Ascending aorta (tissue), 2 donors: ENCODE measurements at places on chromosomes 3 and 15.

DNA sequence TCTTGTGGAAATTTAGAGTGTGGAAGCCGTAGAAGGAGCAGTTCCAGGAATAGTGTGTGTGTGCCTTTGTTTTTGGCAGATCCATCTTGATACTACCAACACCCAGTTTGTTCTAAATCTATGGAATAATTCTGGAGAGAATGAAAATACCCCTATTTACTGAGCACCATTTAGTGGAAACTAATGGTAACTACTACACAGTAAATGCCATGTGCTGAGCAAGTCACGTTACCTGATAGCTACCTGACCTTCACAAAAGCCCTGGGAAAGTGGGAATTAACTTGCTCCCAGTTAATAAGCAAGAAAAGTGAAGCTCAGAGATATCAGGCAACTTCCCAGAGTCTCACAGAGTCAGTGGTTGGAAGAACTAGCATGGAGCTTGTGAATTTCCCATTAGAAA is 137.7 kb downstream of the ARPP21 start:
- no peak overlapping the region for H3K27ac ChIP-seq
- no peak overlapping the region for H3K4me3 ChIP-seq
- DNase-seq: no peak
- no peaks in the 10 kb centered on the region for H3K27me3 ChIP-seq
- H3K4me1 ChIP-seq: no peaks in the 10 kb centered on the region

GRCh38 chr15:58873267-58873666 is 60.2 kb downstream of the SLTM start:
- H3K27ac ChIP-seq: no peak overlapping the region
- no peaks in the 10 kb centered on the region for H3K27me3 ChIP-seq

DNA sequence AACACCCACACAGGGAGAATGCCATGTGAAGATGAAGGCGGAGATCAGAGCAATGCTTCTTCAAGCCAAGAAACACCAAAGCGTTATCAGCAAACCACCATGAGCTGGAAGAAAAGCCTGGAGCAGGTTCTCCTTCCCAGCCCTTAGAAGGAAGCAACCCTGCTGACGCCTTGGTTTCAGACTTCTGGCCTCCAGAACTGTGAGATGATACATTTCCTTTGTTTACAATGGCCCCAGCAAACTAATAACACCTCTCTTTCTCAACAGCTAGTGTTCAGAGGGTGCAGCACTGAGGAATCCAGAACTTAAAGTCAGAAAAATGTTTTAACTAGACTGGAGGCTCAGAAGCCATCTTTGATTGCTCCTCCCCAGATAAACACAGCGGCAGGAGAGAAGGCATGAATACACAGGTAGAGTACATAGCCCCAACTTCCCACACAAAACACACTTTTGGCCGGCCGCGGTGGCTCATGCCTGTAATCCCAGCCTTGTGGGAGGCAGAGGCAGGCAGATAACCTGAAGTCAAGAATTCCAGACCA is 132.4 kb upstream of the LPP start:
- no peak overlapping the region for H3K4me3 ChIP-seq
- no peaks in the 10 kb centered on the region for H3K27me3 ChIP-seq
- H3K36me3 ChIP-seq: no peaks in the 10 kb centered on the region
- no peak for DNase-seq

DNA sequence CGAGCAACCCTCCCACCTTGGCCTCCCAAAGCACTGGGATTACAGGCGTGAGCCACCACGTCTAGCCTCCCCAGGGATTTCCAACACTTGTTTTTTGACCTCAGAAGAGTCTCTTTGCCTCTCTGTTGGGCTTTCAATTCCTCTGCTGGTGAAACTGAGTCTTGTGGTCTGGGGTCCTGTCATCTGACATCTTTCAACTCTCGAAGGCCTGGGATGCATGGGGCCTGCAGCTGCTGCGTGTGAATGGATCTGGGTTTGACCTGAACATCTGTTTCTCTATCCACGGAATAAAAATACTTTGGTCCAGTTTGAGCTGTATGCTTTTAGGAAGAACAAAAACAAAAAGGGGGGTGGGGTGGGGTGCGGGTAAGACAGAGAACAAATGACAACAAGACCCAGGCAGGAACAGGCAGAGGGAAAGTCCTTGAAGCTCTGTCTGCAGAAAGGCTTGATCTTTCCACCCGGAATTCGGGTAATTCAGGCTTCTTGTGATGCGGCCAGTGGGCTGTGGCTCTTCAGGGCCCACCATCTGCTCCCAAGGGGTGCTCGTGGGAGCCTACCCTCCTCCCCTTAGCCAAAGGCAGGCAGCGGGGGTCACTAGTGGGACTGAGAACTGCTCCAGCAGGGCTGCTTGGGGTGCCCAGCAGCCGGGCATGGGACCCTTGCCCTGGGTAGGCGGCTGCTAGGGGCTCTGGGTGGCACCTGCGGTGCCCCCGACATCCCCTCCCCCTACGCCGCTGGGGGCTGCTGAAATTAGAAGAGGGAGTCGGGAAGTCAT is 71.5 kb downstream of the SLC12A8 start:
- DNase-seq: no peak
- peak overlapping the region; percentile 20 for H3K4me3 ChIP-seq
- peak overlapping the region; percentile 64 for H3K27ac ChIP-seq
- H3K36me3 ChIP-seq: no peaks in the 10 kb centered on the region
- peaks cover 33% of the 10 kb centered on the region for H3K4me1 ChIP-seq

DNA sequence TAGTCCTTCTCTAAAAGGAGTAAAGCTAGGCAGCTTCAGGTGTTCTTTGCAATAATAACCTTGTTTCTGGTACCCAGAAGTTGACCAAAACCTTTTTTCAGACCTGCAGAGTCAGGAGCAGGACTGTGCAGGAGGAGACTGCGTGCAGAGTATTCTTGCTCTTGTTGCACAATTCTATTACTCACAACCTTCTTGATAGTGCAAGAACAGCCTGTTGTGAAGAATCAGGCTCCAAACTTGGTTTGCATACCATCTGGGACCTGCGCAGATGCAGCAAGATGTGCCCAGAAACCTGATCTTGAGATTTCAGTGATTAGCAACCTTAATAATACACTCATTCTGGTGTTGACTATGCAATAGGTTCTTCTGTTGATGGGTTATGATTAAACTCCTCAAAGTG is 111.9 kb downstream of the ATG7 start:
- H3K4me3 ChIP-seq: no peak overlapping the region
- peaks cover 28% of the 10 kb centered on the region for H3K4me1 ChIP-seq
- H3K27me3 ChIP-seq: no peaks in the 10 kb centered on the region
- H3K36me3 ChIP-seq: no peaks in the 10 kb centered on the region
- no peak overlapping the region for H3K27ac ChIP-seq

- H3K4me1 ChIP-seq: no peaks in the 10 kb centered on the region
- DNase-seq: peak; percentile 58
- no peaks in the 10 kb centered on the region for H3K27me3 ChIP-seq
Measured at GRCh38 chr15:89178307-89178977, 42.9 kb downstream of the RLBP1 start.

- H3K4me1 ChIP-seq: no peaks in the 10 kb centered on the region
- H3K4me3 ChIP-seq: no peak overlapping the region
- no peak overlapping the region for H3K27ac ChIP-seq
- H3K36me3 ChIP-seq: no peaks in the 10 kb centered on the region
- no peaks in the 10 kb centered on the region for H3K27me3 ChIP-seq
Measured at GRCh38 chr3:69255928-69256327, 130.0 kb downstream of the FRMD4B start.

GRCh38 chr15:92197746-92198145 is 195.9 kb upstream of the ST8SIA2 start:
- DNase-seq: no peak
- H3K4me3 ChIP-seq: no peak overlapping the region
- no peaks in the 10 kb centered on the region for H3K27me3 ChIP-seq
- H3K36me3 ChIP-seq: no peaks in the 10 kb centered on the region
- no peaks in the 10 kb centered on the region for H3K4me1 ChIP-seq

GRCh38 chr3:71117572-71118247 is 465.8 kb downstream of the FOXP1 start:
- no peak overlapping the region for H3K4me3 ChIP-seq
- DNase-seq: no peak
- H3K4me1 ChIP-seq: peaks cover 67% of the 10 kb centered on the region
- peak overlapping the region; percentile 68 for H3K27ac ChIP-seq

GRCh38 chr3:13323822-13324221 is 96.3 kb downstream of the NUP210 start:
- H3K36me3 ChIP-seq: no peaks in the 10 kb centered on the region
- H3K27ac ChIP-seq: no peak overlapping the region
- no peaks in the 10 kb centered on the region for H3K27me3 ChIP-seq
- no peaks in the 10 kb centered on the region for H3K4me1 ChIP-seq
- no peak for DNase-seq

DNA sequence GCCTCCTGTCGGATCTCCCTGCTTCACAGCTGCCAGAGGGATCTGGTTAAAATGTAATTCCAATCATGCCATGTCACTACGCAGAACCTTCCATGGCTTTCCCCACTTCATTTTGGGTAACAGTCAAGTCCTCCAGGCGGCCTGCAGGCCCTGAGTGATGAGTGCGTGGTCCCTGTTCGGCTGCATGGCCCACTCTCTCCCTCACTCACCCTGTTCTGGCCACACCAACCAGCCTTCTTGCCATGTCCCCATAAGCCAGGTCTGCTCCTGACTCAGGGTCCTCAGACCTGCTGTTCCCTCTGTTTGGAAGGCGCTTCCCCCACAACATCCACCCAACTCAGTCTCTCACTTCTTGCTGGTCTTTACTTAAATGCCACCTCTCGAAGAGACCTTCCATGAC is 41.6 kb upstream of the LINGO1 start:
- DNase-seq: no peak
- no peaks in the 10 kb centered on the region for H3K36me3 ChIP-seq
- no peak overlapping the region for H3K27ac ChIP-seq
- no peak overlapping the region for H3K4me3 ChIP-seq
- no peaks in the 10 kb centered on the region for H3K4me1 ChIP-seq
- H3K27me3 ChIP-seq: no peaks in the 10 kb centered on the region

DNA sequence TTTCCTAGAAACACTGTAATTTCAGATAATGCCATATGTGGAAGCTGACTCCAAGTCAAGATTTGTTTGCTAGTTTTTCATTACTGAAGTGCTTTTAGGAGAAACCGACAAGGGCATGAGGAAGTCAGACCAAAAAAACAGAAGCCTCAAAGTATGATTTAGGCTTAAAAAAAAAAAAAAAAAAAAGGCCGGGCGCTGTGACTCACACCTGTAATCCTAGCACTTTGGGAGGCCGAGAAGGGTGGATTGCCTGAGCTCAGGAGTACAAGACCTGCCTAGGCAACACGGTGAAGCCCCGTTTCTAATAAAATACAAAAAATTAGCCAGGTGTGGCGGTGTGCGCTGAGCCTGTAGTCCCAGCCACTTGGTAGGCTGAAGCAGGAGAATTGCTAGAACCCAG is 11.6 kb downstream of the RPL15 start:
- no peaks in the 10 kb centered on the region for H3K4me1 ChIP-seq
- no peak overlapping the region for H3K4me3 ChIP-seq
- H3K27me3 ChIP-seq: no peaks in the 10 kb centered on the region
- no peak for DNase-seq

DNA sequence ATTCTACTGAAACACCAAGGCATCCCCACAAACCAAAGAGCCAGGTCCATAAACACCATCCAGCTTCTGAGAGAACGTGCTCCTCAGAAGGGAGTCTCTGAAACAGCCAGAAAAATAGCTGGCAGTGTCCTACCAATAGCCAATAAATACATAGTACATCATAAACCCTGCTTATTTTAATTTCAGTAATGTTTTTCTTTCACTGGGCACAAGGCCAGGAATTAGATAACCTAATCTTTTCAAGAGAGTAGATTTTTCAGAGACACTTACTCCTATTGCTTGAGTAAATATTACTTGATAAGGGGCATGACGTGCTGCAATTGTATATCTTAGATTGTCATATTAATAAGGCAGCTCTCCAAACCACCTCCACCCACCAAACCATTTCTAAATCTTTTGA is 22.7 kb downstream of the GADL1 start:
- DNase-seq: no peak
- no peak overlapping the region for H3K27ac ChIP-seq
- H3K4me1 ChIP-seq: peaks cover 5% of the 10 kb centered on the region
- H3K4me3 ChIP-seq: no peak overlapping the region
- H3K27me3 ChIP-seq: no peaks in the 10 kb centered on the region

- no peaks in the 10 kb centered on the region for H3K4me1 ChIP-seq
- H3K4me3 ChIP-seq: no peak overlapping the region
- H3K27me3 ChIP-seq: no peaks in the 10 kb centered on the region
- no peak for DNase-seq
- no peak overlapping the region for H3K27ac ChIP-seq
Measured at GRCh38 chr15:69623392-69624154, 171.0 kb downstream of the RPLP1 start.

- no peak for DNase-seq
- H3K4me1 ChIP-seq: peaks cover 10% of the 10 kb centered on the region
- no peak overlapping the region for H3K4me3 ChIP-seq
- no peak overlapping the region for H3K27ac ChIP-seq
Measured at GRCh38 chr15:90173372-90173771, 27.8 kb upstream of the SEMA4B start.

DNA sequence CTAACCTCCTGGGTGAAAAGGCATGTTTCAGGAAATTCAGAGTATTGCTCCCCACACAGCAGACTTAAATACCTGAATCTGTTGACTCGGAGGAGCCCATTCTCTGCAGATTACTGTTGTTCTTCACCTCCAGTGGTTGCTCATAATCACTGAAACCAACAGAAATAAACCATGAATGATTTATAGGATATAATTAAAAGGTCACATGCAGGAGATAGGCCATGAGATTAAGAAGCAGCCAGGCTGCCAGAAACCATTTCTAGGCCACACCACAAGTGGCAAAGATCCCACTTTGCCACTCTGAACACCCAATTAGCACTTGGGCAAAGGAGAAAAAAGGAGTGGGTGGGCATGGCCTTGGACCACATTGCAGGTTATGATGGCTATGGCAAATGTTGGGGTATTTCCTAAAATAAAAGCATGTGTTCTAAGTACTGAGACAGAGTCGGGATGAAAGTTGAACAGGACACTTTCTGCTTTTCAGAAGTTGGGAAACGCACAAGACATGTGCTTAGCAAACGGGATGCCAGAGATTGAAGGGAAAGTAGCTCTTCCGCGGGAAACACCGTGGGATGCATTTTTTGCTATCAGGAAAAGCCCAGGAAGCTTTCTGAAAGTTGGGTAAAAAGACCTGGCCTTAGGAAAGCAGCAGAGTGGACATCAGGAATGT is 1.5 kb downstream of the CDC25A start:
- peaks cover 10% of the 10 kb centered on the region for H3K4me1 ChIP-seq
- peaks cover 4% of the 10 kb centered on the region for H3K36me3 ChIP-seq
- no peaks in the 10 kb centered on the region for H3K27me3 ChIP-seq
- peak overlapping the region; percentile 85 for H3K4me3 ChIP-seq
- H3K27ac ChIP-seq: no peak overlapping the region
